ENCODE measurements at places on chromosomes 2 and 18.
A peak's percentile ranks its signal among the peaks of the same experiment; 100 is the strongest.

- DNase-seq, result no peak
Observed at GRCh38 chr2:240467659-240468302, 32.3 kb downstream of the GPC1 start.

DNA sequence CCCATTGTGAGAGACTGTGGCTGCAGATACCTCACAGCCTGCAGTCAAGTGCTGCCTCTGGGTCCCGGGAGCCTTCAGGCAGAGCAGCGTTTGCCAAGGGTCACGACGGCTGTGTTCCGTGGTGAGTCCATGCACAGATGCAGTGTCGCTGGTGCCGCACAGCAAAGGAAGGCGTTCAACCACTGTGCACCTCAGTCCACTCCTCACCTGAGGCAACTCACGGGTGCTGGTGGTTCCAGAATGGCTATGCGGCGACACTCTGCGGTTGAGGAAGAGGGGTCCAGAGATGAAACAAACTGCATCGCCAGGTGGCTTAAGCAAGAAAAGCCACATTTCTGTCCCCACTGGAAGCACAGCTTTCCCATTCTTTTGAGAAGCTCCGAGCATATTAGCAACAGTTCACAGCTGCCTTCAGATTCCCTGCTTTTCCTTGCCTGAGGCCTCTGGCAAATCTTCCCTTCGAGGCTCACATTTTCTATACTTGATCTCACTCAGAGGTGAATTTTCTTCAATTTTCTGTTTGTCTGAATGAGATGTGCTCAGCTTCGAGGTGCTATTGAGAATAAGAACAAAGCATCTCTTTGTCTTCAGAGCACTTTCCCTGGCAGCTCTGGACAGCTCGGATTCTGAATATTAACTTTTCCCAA lies 208.8 kb upstream of the TWIST2 start:
- DNase-seq, result no peak

DNA sequence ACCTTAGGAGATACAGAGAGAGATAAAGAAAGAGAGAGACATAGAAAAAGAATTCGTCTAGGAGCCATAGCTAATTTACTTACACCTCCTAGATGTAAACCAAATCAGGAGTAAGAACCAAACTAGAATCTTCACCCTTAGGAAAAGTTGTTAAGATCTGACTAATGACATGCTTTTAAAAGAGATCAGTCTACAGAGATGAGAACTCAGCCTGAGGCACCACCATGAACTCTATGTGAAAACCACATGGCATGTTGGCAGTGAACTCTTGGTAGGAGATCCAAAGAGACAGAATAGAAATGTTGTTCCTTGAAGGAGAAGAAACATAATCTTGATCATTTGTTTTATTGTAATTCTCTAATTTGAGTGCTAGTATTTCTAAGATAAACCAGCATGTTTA lies 585.4 kb upstream of the ID2 start:
- DNase-seq, result no peak

DNA sequence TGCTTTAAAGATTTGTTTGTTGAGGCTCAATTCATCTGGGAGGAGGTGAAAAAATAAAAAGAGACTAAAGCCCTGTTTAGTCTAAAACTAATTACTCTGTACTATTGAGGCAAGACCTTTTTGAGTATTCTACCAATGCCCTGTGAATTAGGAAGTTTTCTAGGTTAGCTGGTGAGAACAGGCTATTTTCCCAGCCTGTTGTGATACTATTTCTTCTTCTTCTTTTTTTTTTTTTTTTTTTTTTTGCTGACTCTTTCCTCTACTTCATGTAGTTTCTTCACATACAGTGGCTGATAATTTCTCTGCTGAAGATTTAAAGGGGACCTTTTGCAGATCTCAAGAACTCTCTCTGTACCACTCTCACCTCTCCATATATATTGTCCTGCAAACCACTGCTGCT lies 8.8 kb upstream of the TMEM87B start:
- DNase-seq, result no peak

GRCh38 chr2:288758-289361 lies 969 bp upstream of the ALKAL2 start:
- peak; percentile 13 for DNase-seq

DNA sequence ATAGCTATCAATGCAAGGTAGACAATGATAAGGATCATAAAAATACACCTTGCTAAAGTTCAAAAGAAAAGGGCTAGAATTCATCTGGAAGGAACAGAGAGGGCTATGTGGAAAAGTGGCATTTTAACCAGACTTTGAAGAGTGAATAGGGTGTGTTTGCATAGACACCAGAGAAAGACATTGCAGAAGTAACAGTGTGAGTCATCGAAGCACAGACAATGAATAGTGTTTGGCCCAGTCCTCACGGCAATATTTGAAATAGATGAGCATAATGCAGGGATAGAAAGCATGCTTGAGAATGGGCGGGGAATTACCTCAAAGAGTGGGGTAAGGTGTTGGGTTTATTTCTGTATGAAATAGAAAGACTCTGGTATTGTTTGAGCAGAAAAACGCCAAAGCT lies 24.2 kb downstream of the MYT1L start:
- DNase-seq, result no peak

- no peak for DNase-seq
Observed at GRCh38 chr18:45222180-45222579, 393.1 kb upstream of the SLC14A2 start.

DNA sequence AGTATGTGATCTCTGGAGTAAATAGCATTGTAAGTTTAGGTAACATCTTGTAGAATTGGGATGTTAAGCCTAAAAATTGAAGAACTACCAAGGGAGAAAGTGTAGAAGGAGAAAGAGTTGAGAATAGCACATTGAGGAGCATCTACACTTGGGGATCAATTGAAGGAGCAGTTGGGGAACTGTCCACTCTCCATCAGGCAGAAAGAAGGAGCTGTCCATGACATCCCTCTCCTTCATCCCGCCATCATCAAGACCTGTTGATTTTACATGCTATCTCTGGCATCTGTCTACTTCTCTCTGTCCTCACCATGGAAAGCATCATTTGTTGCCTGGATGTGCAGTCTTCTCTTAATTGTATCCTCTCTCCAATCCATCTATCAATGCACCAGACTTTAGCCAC lies 87.8 kb downstream of the CCDC141 start:
- DNase-seq, result no peak

GRCh38 chr2:100835006-100835659 lies 15.2 kb downstream of the NPAS2 start:
- no peak for DNase-seq

GRCh38 chr2:102130647-102130991 lies 11.9 kb upstream of the IL1R1 start:
- no peak for DNase-seq

- DNase-seq, result peak; percentile 25
Observed at GRCh38 chr2:151823651-151824050, 4.6 kb downstream of the ARL5A start.

DNA sequence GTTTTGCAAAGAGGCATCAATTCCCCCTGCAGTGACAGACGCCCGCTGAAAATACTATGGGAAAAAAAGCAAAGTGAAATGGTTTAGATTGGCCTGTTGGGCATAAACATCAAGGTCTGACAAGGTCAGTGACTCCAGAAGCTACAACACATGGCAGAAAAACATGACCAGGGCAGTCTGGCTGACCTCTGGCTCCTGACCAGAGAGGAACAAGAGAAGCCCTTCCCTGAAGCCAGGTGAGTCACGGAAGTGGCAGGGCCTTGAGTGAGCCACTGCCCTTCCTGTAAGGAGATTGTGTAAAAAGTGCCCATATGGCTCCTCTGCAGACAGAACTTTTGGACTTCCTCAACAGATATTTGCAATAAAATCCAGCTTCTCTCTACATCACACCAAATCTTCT lies 72.0 kb downstream of the DNER start:
- DNase-seq, result no peak

- no peak for DNase-seq
Observed at GRCh38 chr2:177629357-177630024, 236.9 kb downstream of the AGPS start.

GRCh38 chr2:23680951-23681350 lies 246.0 kb downstream of the ATAD2B start:
- no peak for DNase-seq

- no peak for DNase-seq
Observed at GRCh38 chr2:217742276-217742675, 260.5 kb downstream of the TNS1 start.

- no peak for DNase-seq
Observed at GRCh38 chr2:101486994-101487393, 12.1 kb upstream of the RFX8 start.

- DNase-seq, result no peak
Observed at GRCh38 chr2:222566229-222566628, 89.7 kb downstream of the FARSB start.

- DNase-seq, result no peak
Observed at GRCh38 chr2:31383471-31384153, 30.9 kb downstream of the XDH start.

- DNase-seq, result no peak
Observed at GRCh38 chr2:65491381-65491905, 59.0 kb upstream of the SPRED2 start.

- DNase-seq, result no peak
Observed at GRCh38 chr18:12406371-12407111, 1.2 kb upstream of the PRELID3A start.

DNA sequence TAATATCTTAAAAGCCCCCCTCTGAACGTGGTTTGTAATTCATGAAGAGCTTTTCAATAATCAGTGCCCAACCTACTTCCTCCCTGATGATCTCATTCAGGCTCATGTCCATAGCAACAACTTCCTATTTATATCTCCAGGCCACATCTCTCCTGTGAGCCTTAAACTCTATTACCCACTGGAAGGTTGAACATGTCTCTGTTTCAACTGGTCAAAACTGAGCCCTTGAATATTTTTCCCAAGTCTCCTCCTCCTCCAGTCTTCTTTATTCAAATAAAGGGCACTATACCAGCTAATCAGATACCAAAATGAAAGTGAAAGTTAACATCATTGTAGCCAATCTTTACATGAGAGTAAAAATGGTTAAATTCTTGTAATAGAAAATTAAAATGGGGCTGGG lies 63.7 kb upstream of the ITGA4 start:
- DNase-seq, result peak; percentile 69

DNA sequence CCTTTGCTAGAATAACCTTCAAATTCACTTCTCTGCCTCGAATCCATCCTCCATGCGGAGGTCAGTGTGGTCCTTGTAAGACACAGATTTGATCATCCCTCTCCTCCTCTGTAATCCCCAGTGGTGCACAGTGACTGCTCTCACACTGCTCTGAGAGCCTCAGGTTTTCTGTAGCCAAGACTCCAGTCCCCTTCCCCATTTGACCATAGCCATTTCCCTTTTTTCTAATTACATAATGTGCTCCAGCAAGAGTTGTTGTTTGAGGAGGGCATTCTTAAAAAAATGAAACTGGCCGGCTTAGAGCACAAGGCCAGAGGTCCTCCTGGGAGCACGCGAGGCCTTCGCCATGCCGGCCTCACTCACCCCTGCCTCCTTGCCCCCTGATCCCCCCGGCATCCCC lies 34.7 kb upstream of the LPIN1 start:
- DNase-seq, result no peak

- DNase-seq, result no peak
Observed at GRCh38 chr18:8004792-8005191, 437.7 kb downstream of the PTPRM start.

DNA sequence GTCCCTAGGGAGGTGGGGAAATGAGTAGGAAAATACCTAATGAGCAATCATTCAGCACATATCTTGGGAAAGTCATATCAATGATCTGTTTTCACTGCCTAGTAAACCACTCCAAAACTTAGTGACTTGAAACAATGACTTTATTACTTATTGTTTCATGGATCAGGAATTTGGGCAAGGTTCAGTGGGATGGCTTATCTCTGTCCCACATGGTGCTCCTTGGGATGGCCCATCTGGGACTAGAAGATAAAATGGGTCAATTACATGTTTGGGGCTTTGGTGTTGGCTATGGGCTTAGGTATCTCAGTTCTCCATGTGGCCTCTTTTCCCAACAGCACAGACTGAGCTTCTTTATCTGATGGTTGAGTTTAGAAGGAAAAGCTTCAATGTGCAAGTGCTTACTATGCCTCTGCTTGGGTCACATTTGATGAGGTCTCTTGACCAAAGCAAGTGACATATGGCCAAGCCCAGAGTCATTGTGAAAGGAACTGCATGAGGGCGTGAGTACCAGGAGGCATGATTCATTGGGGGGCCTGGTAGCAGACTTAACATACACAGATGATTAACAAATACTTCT lies 218.1 kb upstream of the TNP1 start:
- DNase-seq, result peak; percentile 62

DNA sequence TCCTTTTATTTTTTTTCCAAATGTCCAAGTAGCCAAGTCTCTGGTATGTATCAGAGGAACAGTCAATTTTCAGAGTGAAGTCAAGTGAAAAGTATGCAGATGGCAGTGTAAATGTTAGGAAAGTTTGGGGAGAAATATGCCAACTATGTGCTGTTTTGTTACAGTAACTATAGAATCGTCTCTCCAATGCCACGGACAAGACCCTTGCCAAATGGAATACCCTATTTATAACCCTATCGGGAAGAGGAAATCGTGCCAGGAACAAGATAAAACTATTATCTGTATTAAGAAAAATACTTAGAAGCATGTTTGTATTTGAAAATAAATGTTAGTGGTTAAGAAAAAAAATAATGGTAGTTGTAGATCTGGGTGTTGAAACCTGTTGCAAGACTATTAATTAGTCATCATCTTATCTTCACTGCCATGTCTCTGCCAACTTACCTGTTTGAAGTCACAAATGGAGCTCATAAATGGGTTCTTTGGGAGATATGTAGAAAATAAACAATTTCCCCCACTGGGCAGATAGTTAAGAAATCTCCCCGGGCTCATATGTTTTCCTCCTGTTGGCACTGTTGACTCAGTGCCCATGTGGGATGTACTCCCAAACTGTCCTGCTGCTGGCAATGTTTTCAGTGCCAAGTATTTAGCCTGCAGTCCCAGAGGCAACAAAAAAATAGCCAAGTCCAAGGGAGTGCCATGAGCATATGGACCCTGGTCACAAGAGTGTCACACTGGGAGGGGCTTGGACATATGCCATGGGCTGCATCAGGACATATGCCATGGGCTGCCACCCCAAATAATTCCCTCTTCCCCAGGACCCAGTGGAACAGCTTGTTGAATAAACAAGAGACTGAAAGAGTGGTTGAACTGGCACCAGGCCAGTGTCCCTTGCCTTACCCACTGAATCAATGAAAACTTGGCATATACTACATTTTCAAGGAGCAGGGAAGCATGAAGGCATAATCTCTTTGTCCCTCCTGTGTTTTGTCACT lies 366.9 kb downstream of the OSR1 start:
- DNase-seq, result no peak

- no peak for DNase-seq
Observed at GRCh38 chr2:101187131-101187530, 35.9 kb upstream of the TBC1D8 start.

DNA sequence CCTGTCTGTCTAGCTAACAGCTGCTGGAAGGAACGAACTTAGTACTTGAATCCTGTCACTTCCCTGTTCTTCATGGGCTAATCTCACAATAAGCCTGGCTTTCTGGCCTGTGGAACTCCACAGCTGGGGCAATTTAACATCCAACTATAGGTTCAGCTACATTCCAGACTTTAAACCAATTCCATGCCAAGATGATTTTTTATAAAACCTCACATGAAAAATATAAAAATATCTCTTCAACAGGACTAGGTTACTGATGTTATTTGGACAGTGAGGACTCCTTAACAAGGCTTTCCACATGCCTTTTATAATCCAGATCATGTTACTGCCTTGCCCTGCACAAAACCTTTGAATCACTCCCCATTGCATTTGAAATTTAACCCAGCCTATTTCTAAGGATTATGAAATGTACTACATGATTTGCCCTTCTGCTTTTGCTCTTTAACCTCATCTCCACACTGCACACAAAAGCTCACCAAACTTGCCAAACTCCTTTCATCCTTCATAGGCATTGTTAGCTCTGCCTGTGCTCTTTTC lies 863.2 kb upstream of the CHAC2 start:
- DNase-seq, result no peak

Data from hematopoietic multipotent progenitor cell treated with erythropoietin and hydrocortisone succinate and interleukin-3 and kit ligand, for 6 days (in vitro differentiated cells).